Tibial nerve (tissue), 4 donors: ENCODE measurements at places on chromosomes 6 and 20. TPM values are rescaled to one million over a fixed set of nuclear protein-coding genes. Genes with fewer than 3 reads are reported as not detected.

DACT2 gene
- 0.30 TPM for total RNA-seq

COL19A1 gene
- under 0.01 TPM for total RNA-seq

TGM3 gene
- total RNA-seq, result not detected

NRN1 gene
- total RNA-seq, result 69.0 TPM

IFT52 gene
- 29.7 TPM for total RNA-seq

CDSN gene
- total RNA-seq, result not detected

DNA sequence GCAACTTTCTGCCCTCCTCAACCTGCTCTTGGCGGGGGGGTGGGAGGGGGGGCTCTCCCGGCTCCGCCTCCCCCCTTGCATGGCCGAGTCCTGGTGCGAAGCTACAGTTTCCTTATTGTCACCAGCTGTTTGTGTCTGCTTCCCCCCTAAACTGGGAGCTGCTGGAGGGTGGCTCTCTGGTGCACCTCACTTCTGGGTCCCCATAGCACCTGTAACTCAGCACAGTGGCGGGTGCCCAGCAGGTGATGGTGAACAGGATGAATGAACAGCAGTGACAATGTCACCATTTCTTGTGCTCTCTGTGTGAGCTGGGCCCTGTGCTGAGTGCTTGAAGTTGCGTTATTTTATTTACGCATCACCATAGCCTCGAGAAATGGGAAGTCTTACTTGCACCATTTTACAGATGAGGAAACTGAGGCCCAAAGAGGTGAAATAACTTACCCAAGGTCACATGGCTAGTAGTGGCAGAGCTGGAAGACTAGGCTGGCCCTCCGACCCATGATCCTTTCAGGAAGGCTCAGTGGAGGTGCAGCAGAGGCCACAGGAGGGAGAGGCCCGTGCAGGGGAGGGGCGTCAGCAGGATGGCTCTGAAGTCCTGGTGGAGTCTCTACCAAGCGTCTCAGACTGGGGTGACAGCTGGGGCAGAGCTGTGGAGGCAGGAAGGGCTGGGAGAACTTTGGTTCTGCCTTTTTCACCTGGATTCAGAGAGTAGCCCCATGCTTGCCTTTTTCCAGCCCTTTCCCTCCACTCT lies 41.8 kb downstream of the SRC start:
- no peaks in the 10 kb centered on the region for H3K36me3 ChIP-seq
- no peak for DNase-seq
- H3K27me3 ChIP-seq, result no peaks in the 10 kb centered on the region
- peaks cover 3% of the 10 kb centered on the region for H3K4me1 ChIP-seq

- H3K36me3 ChIP-seq, result no peaks in the 10 kb centered on the region
Observed at GRCh38 chr6:36020154-36020553, 4.3 kb downstream of the SLC26A8 start.

DNA sequence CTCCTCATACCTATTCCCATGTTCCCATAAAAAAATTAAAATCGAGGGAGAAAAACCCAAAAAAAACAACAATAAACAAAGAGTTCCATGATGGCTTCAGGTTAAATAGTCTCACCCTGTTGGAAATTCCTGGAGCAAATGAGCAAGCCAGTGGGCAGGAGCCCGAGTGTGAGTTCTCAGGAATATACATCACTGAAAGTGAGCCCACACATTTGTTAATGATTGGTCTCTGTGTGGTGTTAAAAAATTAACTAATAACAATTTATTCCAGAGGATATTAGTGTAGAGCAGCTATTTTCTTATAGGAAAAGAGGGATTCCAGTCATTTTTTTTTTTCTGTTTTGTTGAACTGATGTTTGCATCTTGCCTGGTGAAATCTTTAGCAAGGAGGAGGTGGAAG lies 12.9 kb downstream of the PHACTR3 start:
- no peak overlapping the region for H3K4me3 ChIP-seq
- no peaks in the 10 kb centered on the region for H3K27me3 ChIP-seq
- no peak overlapping the region for H3K27ac ChIP-seq
- H3K36me3 ChIP-seq, result no peaks in the 10 kb centered on the region

DNA sequence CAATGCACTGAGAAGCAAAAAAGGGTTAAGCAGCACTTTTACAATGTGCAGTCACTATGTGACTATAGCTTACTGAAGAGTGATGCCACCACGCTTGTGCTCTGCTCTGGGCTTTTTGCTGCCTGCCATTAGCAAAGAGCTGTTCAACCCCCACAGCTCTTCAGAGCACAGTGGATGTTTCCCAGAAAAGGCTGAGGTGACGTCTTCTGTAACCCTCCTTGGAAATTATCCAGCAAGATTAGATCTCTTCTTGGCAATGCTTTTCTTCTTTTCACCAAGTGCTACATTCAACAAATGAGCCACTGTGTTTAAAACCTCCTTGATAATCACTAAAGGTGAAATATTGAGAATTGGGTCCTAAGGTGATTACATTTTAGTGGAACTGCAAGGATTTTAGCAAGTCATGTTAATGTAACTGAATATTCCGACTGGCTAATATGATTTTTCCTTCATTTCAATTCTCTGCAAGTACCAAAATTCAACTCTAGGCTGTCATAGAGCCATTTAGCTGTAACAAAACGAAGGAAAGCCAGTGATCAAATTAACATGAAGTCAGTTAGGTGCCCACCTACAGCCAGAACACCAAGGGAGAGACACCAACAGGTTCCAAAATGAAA lies 34.9 kb downstream of the ELOVL5 start:
- H3K27ac ChIP-seq, result no peak overlapping the region
- no peak for DNase-seq
- H3K4me1 ChIP-seq, result peaks cover 71% of the 10 kb centered on the region
- H3K4me3 ChIP-seq, result no peak overlapping the region
- H3K36me3 ChIP-seq, result no peaks in the 10 kb centered on the region

GRCh38 chr6:160129881-160130615 lies 8.4 kb downstream of the SLC22A1 start:
- no peak overlapping the region for H3K27ac ChIP-seq
- DNase-seq, result no peak
- no peaks in the 10 kb centered on the region for H3K27me3 ChIP-seq
- no peak overlapping the region for H3K4me3 ChIP-seq

DNA sequence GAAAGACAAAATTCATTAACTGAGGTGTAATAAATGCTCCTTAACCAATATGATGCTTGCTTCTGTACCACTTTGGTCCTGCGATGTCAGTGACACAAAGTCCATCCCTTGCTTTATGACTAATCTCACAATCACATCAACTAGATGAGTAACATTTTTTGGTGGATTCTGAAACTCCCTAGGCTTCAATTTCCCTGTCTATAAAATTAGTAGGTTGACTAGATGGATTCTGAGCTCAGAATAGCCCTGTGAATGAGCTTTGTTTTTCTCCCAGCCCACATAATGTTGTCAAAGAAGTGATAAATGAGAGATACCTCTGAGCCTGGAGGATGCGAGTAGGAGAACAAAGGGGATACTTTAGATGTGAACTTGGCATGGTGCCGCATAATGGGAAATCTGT lies 9.1 kb downstream of the TXLNB start:
- H3K27ac ChIP-seq, result no peak overlapping the region
- H3K27me3 ChIP-seq, result no peaks in the 10 kb centered on the region
- H3K36me3 ChIP-seq, result no peaks in the 10 kb centered on the region
- H3K4me3 ChIP-seq, result no peak overlapping the region
- DNase-seq, result no peak
- H3K4me1 ChIP-seq, result no peaks in the 10 kb centered on the region

DNA sequence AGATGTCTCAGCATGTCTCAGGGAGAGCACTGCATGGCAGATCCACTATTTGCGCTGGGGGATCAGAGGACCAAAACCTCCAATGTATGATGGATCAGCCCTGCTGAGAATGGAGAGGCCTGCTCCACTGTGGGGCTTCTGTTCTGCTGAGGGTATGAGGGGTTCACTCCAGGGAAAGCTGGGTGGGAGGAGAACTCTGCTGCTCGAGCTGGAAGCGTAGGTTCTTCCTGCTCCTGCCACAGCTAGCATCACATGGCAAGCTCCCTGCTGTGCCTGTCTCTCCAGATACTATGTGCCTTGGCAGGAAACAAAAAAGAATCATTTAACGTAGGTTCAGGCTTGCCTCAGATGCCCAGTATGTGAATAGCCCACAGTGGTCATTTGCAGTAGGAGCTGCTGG lies 105.8 kb downstream of the EPM2A start:
- no peak for DNase-seq
- H3K27me3 ChIP-seq, result no peaks in the 10 kb centered on the region
- no peak overlapping the region for H3K4me3 ChIP-seq
- H3K36me3 ChIP-seq, result peaks cover 2% of the 10 kb centered on the region
- H3K4me1 ChIP-seq, result no peaks in the 10 kb centered on the region

GRCh38 chr6:103983011-103983410 lies 876.7 kb downstream of the HACE1 start:
- no peaks in the 10 kb centered on the region for H3K27me3 ChIP-seq
- H3K27ac ChIP-seq, result no peak overlapping the region
- H3K4me3 ChIP-seq, result no peak overlapping the region
- no peaks in the 10 kb centered on the region for H3K4me1 ChIP-seq
- no peak for DNase-seq
- H3K36me3 ChIP-seq, result no peaks in the 10 kb centered on the region

DNA sequence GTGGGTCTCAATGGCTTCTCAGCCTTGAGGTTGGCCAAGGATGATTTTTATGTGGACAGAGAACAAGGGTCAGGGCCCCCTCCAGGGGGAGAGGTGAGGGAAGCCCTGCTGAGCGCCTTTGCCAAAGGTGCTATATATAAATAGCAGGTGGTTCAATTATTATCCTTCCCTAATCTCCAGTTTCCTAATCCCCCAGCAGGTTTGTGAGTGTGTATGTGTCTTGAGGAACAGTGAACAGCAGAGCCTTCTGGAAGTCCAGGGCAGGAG lies 3.2 kb upstream of the SIRPA start:
- no peak overlapping the region for H3K4me3 ChIP-seq
- peaks cover 4% of the 10 kb centered on the region for H3K27me3 ChIP-seq
- DNase-seq, result no peak
- peaks cover 18% of the 10 kb centered on the region for H3K4me1 ChIP-seq

DNA sequence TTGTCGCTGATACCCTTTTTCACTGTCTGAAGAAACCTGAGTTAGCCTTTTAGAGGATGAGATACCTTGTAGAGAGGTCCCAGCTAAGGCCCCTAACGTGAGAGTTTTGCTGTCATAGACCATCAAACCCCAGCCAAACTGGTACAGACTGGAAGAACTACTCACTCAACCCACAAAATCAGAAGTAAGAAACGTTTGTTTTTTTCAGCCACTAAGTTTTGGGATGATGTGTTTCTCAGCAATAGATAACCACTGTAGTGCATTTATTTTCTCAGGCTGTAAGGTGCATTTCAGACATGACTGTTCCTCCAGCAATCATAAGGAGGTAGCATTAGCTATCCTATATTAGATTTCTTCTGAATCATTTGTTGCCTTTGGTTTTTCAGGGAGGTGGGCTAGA lies 407.3 kb upstream of the FLRT3 start:
- no peaks in the 10 kb centered on the region for H3K4me1 ChIP-seq
- no peak overlapping the region for H3K27ac ChIP-seq
- no peaks in the 10 kb centered on the region for H3K27me3 ChIP-seq
- no peak for DNase-seq
- H3K4me3 ChIP-seq, result no peak overlapping the region

DNA sequence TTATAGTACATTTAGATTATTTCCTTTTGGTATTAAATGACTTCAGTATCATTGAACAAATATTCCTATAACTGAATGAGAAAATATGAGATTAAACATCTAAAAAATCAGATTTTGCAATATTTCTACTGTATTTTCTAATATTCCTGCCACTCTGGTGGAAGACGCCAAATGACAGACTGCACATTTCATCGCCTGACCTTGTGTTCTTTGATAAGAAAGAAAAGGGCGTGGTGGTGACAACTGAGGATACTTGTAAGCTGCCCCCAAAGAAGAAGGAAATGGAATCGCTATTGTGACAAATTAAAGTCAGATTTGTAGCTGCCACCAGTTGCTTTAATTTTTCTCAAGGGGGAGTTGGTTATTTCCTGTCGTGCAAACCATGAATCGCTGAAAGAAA lies 131.3 kb downstream of the MTFR2 start:
- H3K27ac ChIP-seq, result no peak overlapping the region
- H3K36me3 ChIP-seq, result no peaks in the 10 kb centered on the region
- H3K4me1 ChIP-seq, result peaks cover 10% of the 10 kb centered on the region
- H3K27me3 ChIP-seq, result no peaks in the 10 kb centered on the region
- H3K4me3 ChIP-seq, result no peak overlapping the region
- DNase-seq, result no peak
